ENCODE measurements at places on chromosomes 1 and 21.
A peak's percentile ranks its signal among the peaks of the same experiment; 100 is the strongest.

- no peak for DNase-seq
These were observed 31.0 kb downstream of the AZIN2 start for GRCh38 chr1:33111965-33112364.

DNA sequence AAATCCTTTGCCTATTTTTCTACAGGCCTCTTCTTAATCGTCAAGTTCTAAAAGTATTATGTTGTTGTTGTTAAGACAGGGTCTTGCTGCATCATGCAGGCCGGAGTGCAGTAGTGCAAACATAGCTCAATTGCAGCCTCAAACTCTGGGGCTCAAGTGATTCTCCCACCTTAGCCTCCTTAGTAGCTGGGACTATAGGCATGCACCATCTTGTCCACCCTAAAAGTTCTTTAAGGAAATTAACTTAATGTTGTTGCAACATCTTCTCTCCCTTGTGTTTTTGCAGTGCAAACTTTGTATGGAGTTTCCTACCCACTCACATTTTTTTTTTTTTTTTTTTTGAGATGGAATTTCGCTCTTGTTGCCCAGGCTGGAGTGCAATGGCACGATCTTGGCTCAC is 4.1 kb upstream of the VHLL start:
- no peak for DNase-seq

DNA sequence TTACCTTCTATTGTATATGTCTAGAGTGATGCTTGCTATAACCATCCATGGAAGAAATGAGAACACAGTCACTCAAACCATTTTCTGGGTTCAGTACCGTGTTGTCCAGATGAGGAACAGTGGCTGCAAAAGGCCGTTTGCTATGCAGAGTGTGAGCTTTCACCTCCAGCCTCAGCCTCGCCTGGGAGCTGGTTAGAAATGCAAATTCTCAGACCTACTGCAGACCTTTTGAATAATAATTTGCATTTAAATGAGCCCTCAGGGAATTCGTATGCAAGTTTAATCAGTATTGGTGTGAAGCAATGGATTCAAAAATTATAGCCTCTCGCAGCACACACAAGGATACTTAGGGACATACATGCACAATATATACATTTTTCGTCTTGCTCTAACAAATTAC is 24.1 kb downstream of the KCNJ15 start:
- DNase-seq, result no peak

GRCh38 chr1:110198746-110199145 is 11.4 kb upstream of the KCNC4 start:
- DNase-seq, result no peak

DNA sequence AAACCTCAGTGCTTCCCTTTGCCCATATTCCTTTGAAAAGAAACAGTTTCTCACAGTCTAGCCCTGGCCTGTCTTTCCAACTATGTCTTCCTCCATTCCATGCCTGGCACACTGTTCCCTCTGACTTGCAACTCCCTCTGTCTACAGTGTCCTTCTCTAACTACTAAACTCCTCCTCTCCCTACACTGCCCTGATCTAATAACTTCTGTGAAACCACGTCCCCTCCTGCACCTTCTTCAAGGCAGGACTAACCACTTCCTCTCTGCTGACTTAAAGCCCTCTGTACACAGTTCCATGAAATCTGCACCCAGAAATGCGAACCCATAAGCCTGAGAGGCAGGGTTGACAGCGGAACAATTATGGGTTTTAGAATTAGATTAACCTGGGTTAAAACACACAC is 62.2 kb upstream of the ATP1B1 start:
- DNase-seq, result peak; percentile 62

DNA sequence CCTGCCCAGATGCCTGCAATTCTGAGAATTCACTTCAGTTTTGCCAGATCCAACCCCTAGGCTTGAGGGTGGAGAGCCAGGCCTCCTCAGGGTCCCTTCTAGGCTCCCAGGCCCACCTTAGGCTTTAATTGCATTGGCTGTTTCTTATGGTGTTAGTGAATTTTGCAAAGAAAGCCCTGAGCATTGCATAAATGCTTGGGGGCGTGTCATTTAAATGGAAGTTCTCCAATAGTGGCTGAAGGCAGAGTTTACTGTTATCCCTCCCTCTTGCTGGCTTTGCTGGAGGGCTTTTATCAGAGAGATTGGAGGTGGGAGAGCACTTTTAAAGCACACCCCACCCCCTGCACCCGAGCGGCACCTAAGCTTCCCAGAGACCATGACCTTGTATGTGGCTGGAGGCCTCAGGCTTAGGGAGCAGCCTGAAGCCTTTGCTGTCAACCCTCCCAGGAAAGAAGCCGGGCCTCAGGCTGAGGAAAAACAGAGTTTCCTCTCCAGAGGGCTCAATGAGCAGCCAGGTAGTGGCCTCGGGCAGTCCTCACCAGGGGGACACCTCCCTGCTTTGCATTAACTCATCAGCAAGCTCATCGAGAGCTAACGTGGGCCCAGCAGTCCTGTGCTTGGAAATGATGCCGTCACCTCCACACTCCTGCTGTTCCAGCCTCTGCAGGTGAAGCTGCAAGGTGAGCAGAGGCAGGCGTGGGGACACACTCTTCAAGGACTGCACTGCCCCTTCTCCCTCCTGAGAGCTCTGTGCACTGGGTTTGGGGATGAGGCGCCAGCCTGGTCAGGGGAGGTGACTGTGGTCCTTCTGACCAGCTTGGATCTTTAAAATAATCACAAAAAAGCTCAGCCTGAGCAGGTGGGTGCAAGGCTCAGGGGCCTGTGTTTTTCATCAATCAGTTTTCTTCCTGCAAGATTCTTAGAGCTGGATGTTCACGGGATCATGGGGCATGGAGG is 58.0 kb downstream of the STUM start:
- no peak for DNase-seq

DNA sequence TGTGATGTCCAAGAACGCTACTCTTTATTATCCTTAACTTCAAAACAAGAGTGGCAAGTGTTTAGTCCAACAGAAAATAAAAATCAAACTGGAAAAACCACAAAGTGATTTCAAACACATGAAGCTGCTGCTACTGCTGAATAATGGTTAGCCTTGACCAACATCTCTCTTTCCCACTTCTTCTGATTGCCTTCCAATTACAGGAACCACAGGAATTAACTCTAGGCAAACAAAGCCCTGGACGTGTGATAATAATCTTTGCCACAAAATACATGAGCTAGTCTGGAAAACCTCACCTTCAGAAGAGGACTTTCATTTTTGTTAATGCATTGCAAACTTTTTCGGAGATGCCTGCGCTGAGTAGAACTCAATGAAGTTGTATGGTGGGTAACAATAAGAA is 48.6 kb upstream of the COL11A1 start:
- no peak for DNase-seq

GRCh38 chr1:226825037-226825745 is 45.2 kb upstream of the PSEN2 start:
- DNase-seq, result no peak

- DNase-seq, result no peak
These were observed 101.7 kb upstream of the FGGY start for GRCh38 chr1:59195151-59195550.

GRCh38 chr1:44059664-44060355 is 28.5 kb upstream of the SLC6A9 start:
- no peak for DNase-seq

DNA sequence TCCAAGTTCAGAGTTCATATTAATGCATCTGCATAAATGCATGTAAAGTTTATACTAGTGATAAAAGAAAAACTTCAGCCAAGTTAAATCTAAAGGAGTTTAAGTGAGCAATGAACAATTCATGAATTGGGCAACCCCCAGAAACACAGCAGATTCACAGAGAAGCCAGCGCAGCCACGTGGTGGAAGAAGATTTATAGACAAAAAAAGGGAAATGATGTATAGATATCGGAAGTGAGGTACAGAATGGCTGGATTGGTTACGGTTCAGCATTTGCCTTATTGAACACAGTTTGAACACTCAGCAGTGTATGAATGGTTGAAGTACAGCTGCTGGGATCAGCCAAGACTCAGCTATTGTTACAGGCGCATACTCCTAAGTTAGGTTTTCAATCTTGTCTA is 5.7 kb downstream of the AK5 start:
- DNase-seq, result no peak

DNA sequence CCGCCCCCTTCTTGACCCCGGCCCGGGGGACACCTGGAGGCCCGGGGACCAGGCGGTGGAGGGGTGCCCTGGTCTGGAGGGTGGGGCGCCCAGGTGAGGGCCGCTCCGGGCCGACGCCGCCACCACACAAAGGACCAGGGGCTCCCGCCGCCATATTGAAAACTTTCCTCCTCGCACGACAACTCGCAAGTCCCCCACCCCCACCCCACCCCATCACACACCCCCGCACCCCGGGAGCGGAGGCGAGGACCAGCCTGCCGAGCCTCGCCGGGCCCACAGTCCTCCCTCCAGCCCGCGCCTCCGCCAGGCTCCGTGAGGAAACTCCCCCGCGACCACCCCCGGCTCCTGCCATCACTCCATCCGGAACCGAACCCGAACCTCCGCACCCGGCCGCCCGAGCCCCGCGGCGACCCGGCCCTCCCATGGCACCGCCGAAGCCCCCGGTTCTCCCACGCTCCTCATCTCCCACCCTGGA is 733 bp downstream of the KDM5B start:
- DNase-seq, result no peak

DNA sequence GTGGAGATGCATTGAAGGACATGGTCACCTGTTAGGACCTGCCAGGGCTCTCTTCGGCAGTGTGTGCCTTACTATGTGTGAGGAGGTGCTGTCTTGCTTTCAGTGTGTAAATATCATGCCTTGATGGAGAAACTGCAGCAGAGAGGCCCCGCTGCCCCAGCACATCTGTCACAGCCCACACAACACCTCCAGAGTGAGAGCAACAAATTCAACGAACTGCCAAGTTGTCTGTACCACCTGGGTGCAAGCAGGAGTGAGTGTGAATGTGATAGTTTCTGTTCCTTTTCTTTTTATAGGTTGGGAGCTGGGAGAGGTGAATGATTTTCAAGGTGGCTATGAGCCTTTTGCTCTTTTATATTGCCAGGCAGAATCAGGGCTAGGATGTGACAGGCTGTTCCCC is 114.6 kb upstream of the KIAA0040 start:
- DNase-seq, result no peak

- DNase-seq, result no peak
These were observed 161.7 kb downstream of the PBX1 start for GRCh38 chr1:164720440-164721227.

- DNase-seq, result no peak
These were observed 110.7 kb downstream of the VPS13D start for GRCh38 chr1:12340544-12340930.

DNA sequence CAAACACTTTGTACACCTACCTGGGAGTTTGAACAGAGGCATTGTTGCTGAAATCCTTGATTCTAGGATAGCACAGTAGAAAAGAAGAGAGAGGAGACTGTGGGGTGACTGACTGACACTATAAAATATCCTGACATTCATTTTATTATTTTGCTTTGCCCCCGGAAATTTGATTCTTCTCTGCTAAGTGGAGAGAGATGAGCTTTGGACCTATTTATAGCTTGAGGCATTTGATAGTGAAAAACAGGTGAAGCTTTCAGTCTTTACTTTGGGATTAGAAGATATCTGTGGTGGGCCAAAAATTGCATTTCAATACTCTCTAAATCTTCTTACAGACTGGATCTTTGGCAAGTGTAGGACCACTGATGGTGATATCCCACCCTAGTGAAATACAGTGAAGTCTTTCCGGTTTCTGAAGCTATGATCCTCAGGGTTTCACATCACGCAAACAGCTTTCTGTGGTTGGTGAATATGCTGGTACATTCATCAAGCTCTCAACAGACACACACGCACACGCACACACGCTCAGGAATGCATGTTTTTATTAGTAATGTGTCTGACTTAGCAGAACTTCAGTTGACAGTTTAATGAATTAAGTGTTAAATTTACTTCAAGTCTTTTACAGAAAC is at the start of gene AMPD1:
Gene AMPD1 (minus strand): TSS at position 117 of the 629 bp plus-strand sequence. CDS start 75 bp downstream, at position 42.
- no peak for DNase-seq

DNA sequence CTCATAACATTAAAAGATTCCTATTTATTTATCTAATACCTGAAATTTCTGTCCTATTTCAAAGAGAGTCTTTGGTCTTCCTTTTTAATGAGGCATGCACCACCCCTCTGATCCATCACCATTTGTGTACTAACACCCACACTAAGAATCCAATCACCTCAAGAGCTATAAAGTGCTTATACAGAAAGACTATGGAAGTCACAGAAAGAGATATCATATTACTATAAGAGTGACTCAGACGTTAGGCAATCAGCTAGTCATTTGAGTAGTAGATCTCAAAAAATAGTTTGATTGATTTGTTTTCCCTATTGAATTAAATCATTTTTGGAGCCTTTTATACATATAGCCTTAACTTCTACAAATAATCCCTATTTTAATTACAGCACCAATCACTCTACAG is 46.1 kb downstream of the NME7 start:
- no peak for DNase-seq

GRCh38 chr1:229229137-229229720 is 41.7 kb upstream of the RAB4A start:
- peak; percentile 30 for DNase-seq

GRCh38 chr1:209319057-209319432 is 264.5 kb upstream of the CAMK1G start:
- DNase-seq, result no peak

DNA sequence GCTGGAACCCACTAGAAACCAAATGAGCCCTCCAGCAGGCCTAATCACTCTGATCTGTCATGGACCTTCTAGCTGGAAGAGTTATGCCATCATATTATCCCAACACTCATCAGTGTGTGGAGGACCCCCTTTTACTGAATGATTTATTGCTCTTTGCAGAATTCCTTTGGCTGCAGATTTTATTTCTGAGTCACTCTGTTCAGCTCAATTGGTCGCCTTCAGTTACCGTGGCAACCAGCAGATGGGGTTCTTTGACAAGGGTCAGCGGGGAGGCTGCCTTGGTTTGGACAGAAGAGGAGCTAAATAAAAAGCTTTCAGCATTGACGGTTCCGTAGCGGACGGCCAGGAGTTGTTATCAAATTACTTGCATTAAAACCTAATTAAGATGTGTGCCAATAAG is 220.1 kb downstream of the SDCCAG8 start:
- no peak for DNase-seq

DNA sequence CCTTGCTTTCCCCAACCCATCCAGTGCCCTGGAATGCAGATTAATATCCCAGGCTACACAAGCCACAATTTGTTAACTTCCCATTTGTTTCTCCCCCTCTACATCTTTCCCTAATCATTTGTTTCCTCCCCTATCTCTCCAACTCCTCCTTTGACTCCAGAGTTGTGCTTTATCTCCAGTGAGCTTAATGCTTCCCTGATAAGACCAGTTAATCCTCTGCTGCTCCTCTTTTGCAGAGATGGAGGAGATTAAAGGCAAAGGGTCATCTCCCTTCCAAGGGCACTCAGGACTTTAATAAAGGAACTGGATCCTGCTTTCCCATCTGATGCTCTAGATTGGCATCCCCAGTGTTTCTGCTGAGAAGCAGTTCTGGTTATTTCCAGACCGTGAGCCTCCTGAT is 7.1 kb downstream of the FAM78B start:
- DNase-seq, result no peak

DNA sequence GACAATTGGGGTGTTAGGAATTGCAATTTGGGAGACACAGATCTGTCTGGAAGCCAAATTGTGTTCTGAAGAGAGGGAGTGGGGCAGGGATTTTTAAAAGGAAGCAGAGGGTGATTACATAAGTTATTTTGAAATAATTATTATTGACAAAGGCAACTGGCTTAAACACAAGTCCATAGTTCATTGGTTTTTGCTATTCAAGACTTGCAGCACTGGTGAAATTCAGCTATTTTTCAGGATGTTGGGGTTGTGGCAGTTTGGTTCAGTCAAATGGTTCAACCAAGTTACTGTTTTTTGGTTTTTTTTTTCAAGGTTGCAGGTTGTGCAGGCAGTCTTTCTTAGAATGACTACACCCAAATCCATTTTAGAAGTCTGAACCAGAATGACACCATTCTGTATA is 300.0 kb upstream of the DEPDC1 start:
- DNase-seq, result no peak

GRCh38 chr1:110645821-110646735 is 28.7 kb downstream of the KCNA3 start:
- DNase-seq, result peak; percentile 96

Data from inflammatory macrophage treated with lipopolysaccharide for 1 hour (primary cell).